ENCODE measurements at places on chromosomes 12 and 14.

DNA sequence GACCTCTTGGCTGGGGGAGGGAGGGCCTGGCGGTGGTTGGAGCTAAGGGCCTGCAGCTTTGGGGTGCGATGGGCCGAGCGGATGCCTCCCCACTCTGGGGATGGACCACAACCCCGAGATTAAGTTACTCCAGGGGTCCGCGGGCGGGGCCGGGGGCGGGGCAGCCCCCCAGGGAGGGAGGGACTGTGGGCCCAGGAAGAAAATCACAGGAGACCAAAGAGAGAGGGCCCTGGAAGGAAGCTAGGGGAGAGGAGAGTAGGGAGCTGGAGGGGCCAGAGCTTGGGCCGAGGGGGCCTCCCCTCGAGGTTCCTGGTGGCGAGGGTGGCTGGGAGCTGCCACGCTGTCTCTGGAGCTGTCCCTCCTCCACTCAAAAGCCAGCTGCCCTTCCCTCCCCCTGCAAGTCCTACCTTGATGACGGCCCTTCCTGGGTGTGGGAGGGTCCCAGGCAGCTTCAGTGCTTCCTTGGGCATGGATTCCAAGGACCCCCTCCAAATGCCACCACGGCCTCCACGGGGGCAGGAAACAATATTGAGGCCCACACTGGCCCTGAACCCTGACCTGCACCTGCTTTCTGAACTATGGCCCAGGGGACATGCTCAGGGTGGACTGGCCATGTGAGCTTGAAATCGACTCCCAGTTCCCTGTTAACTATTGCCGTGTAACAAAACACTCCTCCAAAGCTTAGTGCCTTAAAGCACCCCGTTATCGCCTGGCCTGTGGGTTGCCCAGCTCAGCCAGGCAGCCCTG is 610 bp upstream of the NUDT14 start:
- DNase-seq: no peak

GRCh38 chr12:1632702-1633101 is 3.7 kb downstream of the WNT5B start:
- DNase-seq: no peak

GRCh38 chr14:45048385-45048784 is 35.5 kb upstream of the PRPF39 start:
- no peak for DNase-seq

DNA sequence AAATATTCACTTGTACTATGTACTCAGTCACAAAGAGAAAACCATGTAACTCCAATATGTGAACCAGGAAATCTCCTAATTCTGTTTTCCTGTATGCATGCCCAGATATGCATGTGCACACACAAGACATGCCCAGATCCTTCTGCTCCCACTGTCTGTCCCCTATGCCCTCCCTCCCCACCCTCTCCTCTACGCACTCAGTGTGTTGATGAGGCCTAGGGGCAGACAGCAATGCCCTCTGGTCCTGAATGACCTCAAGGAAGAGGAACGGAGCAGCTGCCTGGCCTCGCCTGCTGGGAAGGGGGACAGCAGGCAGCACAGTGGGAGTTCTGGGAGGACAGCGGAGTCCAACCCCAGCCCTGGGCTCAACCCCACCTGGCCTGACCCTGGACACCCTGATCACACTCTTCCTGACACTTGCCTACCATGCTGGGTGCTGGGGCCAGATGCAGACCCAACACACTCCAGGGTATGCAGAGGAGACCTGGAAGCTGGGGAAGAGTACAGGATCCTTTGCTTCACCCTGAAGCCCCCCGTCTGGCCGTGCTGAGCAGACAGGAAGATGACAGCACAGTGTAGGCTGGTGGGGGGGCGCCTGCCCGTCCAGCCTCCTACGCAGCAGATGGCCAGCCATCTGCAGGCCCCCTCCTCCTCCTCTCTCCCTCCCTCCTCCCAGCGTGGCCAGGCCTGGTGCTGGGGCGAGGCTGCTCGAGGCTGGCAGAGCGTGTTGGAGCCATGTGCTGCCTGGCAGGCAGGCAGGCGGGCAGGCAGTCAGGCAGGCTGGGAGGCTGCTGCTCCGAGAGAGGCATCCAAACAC is 106.6 kb upstream of the NCOR2 start:
- no peak for DNase-seq

DNA sequence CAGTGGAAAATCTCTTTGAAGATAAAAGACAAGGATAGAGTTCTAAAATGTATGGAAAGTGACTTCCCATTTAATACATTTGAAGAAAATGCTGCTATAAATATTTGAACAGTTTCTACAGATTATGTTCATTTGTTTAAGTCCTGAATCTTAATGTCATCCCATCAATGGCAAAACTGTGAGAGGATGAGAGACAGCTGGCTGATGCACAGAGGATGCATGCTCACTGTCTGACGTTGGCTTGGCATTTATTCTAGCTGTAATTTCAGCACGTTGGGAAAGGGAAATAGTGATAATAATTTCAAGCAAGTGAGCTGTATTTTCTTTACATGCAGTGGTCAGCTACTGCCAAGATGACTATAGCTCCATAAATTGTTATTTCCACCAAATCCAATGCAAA is 40.5 kb downstream of the PPFIA2 start:
- DNase-seq: no peak

- DNase-seq: no peak
Observed at GRCh38 chr12:29768372-29768771, 15.4 kb downstream of the TMTC1 start.

- DNase-seq: no peak
Observed at GRCh38 chr14:74949191-74949601, 6.2 kb downstream of the PGF start.

- peak; percentile 56 for DNase-seq
Observed at GRCh38 chr12:112939761-112940381, 1.6 kb downstream of the OAS3 start.

Data from suppressor macrophage treated with lipopolysaccharide for 4 hours (primary cell).